Epithelial cell of proximal tubule (primary cell): ENCODE measurements at places on chromosomes 7 and 10. TPM values are rescaled to one million over a fixed set of nuclear protein-coding genes. Genes with fewer than 3 reads are reported as not detected.

- DNase-seq, result no peak
Observed at GRCh38 chr7:74271742-74272141, 17.5 kb upstream of the CLIP2 start.

- no peak for DNase-seq
Observed at GRCh38 chr7:27351786-27352185, 109.2 kb downstream of the EVX1 start.

GRCh38 chr10:115860182-115861107, 412.6 kb downstream of the GFRA1 start:
- no peak for DNase-seq

GRCh38 chr10:71220689-71221540, 8.5 kb downstream of the UNC5B start:
- no peak for DNase-seq

GRCh38 chr10:127332631-127333030, 136.2 kb upstream of the INSYN2A start:
- DNase-seq, result no peak

- DNase-seq, result no peak
Observed at GRCh38 chr10:67923551-67923950, 39.1 kb downstream of the SIRT1 start.

GRCh38 chr10:83908506-83908905, 230.8 kb upstream of the GHITM start:
- no peak for DNase-seq

DNA sequence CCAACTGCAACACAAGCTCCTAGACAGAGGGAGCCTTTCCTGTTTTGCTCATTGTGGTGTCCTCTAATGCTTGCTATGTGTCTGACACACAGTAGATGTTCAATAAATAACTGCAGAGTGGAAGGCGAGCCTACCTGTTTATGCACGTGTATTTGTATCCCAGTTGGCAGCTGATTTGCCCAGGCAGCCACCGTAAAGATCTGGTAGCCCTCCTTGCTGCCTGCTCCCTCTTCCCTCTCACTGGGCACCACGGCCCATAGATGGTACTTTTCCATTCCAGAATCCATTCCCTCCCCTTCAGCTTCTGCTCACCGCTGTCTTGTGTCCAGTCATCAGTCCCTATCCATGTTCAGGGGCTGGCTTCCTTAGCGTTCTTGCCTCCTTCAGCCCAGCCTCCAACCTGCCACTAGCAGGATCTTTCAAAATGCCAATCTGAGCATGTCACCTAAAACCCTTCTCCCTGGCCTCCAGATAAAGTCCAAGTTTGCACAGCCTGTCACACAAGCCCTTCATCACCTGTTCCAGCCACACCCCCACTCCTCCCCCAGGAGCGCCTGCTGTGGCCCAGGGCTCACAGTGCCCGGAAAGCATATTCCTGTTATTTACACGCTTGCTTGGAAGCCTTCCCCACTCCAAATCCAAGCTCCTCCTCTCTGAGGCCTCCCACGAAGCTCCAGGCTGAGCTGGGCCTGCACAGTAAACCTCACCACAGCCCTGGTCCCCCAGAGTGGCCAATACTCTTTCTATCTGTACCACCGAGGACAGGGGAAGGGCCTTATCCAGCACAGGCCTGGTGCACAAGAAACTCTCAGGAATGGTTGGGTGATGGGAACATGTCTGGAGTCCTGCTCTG, 21.0 kb downstream of the ZCCHC24 start:
- DNase-seq, result no peak

DNA sequence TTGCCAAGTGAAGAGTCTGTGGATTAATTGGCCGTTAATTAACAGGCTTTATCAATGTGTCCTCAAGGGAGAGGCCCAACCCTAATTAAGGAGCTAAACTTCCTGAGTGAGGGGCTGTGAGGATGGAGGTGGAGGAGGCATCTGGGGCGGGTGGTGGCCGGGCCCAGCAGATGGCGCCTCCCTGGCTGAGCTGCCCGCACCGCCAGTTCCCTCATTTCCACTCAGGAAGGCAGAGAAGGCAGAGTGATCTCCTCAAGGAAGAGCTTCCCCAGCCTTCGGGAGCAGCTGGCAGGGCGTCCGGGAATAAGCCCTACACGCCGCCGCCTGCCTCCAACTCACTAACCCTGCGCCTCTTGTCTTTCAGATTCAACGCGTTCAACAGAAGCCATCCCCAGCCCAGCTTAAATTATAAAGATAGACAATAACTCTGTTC, 112.2 kb downstream of the CYTH3 start:
- DNase-seq, result no peak

The CPA2 gene
- total RNA-seq, result 0.14 TPM in 1 of 2 replicates, not detected in the other

DNA sequence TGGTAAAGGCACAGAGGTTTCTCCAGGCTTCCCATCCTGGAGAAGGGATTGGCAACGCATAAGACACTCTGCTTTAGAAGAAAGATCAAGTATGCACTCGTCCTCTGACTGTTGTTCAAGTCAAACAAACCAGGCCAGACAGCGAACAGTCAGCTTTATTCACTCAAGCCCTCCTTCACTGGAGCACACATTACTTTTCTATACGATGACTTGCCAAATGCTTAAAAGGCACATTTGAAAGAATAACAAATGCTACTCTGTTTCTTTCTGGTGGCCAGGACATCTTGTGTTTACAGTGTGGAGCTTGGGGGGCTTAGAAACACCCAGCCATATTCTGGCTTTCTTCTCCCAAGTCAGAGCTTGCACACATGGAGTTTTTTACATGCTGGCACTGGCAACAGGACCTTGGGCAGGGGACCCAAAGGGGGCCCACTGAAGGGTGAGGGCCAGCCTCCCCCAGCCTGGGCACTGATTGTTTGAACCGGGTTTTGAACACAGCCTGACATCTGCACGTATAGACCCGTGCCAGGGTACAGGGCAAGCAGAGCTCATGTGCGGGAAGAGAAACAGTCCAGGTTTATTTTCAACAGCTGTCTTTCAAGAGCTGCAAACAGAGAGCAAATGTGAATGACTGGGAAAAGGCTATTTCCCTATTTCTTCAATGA, 33.3 kb upstream of the FGFR2 start:
- no peak for DNase-seq

DNA sequence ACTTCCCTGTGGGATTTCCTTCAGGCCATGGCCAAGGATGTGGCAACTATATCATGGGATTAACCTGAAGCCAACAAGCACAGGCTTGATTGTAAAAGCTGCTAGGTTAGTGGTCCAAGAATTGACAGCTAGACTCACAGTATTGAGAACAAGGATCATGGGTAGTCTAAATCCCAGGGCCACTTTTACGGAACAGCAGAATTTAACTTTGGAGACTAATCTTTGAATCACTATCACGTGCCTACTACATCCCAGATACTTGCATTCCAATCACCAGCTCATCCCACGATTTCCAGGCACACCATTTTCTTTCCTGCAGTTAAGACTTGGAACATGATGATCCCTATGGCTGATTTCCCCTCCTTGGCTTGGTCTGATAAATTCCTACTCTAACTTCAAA, 65.6 kb upstream of the ADO start:
- DNase-seq, result peak; percentile 41
